EH (cell line): ENCODE measurements at places on chromosomes 5 and 9.

DNA sequence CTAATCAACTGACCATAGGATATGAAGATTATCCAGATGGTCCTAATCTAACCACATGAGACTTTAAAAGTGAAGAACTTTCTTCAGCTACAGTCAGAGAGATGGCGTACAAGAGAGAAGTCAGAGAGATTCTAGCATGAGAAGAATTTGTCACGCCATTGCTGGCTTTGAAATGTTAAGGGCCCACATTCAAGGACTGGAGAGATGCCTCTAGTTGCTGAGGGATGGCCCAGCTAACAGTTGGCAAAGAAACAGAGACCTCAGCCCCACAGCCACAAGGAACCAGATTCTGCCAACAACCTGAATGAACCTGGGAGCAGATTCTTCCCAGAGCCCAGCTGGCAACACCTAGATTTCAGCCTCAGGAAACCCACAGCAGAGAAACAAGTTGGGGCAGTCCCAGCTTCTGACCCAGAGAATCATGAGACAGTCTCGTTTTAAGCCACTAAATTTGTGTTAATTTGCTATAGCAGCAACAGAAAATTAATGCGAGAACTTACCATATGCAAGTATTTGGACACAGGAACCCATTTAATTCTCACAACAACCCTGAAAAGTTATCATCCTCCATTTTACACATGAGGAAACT is 132.0 kb downstream of the MLLT3 start:
- no peak for DNase-seq

DNA sequence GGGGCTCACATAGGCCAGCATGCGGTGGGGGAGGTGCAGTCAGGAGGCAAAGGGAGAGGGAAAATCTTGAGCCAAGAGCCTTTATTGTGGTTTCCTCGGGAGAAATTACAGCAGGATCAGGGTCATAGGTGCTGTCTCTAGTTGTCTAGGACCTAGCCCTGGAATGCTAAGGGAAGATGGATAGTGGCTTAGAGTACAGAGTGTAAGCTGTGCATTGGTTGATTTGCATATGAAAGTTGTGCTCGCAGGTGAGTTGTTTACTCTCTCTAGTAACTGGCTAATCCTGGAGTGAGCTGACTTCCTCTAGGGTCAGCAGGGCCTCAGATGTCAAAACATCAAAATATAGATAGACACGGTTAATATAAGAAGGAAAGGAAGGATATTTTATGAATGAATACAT is 877.7 kb downstream of the TLE4 start:
- no peak for DNase-seq

GRCh38 chr9:126608551-126608950 is 5.2 kb upstream of the LMX1B start:
- no peak for DNase-seq

DNA sequence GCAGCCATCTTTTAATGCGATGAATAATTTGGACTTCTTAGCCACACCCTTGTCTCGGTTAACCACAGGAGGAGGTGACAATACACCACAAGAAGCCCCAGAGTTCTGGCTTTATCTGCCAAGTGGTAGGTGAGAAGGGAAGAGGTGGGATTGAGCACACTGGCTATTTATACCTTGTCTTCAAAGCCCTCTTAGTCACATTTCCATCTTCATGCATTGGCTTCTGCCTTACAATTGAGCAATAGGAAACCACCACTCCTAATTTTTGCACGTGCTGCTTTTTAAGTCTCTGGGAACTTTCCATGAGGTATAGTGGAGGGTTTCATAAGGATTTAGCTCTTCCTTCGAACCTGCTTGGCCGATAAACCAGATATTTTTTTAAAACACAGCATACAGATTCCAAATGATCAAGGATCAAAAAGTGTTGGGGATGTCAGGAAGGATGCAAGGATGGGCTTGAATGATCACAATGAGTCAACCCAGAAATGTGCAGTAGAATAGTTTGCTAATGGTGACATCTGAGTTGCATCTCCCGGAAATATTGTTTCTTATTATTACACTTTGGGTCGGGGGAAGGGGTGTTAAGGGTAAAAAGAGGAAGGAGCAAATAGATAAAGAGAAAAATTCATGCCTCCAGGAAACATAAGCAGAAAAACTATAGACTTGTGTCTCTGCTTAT is 25.5 kb downstream of the PLAC8L1 start:
- DNase-seq, result no peak
